ENCODE measurements at places on chromosomes 13 and 19. TPM values are rescaled to one million over a fixed set of nuclear protein-coding genes. Genes with fewer than 3 reads are reported as not detected.

The MTUS2 gene
- total RNA-seq: 5.1 TPM

DNA sequence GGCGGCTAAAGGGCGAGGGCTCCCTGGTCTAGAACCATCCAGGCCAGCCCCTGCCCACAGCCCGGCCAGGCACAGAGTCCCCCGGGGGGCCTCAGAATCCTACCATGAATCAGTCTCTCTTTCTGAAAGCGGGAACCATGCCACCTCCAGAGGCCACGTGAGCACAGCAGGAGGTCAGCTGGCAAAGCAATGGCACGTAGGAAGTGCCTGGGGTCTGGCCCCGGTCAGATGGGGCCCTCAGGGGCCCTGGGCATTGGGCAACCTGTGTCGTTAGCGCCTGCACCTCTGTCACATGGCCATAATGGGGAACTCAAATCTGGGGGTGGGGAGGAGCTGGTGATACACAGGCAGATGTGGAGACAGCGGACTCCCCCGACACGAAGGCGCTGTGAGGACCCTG lies 8.8 kb downstream of the MFSD12 start:
- DNase-seq: no peak

DNA sequence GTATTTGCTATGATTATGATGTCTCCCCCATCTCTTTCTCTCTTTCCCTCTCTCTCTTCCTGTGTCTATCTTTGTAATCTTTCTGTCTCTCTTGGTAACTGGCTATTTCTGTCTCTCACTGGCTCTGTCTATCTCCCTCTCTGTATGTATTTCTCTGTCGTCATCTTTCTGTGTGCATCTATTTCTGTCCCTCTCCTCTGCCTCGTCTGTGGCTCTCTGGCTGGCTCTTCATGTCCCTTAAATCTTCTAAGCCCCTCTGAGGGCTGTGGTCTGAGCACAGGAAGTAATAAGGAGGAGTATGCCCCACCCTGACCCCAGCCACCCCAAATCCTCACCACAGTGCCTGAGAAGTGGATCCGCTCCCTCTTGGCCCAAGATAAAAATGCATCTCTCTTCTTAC lies 104.4 kb downstream of the DNAJC15 start:
- no peak for DNase-seq

- no peak for DNase-seq
Measured at GRCh38 chr19:18543814-18544475, 572 bp upstream of the FKBP8 start.

DNA sequence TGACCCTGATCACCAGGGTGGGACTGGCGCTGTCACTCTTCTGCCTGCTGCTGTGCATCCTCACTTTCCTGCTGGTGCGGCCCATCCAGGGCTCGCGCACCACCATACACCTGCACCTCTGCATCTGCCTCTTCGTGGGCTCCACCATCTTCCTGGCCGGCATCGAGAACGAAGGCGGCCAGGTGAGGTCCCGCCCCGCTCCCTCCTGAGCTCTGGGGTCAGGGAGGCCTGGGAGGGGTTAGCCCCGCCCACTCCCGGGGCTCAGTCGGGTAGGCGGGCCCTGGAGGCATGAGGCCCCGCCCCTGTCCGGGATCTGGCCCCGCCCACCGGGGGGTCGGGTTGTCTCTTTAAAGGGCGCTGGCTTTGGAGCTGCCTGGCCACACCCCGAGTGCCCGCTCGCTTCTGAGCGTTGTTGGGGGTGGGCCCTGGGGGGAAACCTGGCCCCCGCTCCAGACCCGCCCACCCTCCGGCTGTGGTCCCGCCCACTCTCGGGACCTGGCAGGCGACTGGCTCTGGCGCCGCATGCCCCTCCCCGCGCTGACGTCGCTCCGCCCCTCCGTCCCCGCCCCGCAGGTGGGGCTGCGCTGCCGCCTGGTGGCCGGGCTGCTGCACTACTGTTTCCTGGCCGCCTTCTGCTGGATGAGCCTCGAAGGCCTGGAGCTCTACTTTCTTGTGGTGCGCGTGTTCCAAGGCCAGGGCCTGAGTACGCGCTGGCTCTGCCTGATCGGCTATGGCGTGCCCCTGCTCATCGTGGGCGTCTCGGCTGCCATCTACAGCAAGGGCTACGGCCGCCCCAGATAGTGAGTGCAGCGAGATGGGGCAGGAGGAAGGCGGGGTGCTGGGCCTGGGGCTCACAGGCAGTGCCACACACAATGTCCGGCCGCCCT lies 13.1 kb downstream of the DDX39A start:
- peak; percentile 87 for DNase-seq

The TSPAN16 gene
- not detected for total RNA-seq

The BCL2L12 gene
- total RNA-seq: 12.6 TPM

The ZNF578 gene
- 5.1 TPM for total RNA-seq

The NKG7 gene
- 1.7 TPM for total RNA-seq

The RDH8 gene
- not detected for total RNA-seq

DNA sequence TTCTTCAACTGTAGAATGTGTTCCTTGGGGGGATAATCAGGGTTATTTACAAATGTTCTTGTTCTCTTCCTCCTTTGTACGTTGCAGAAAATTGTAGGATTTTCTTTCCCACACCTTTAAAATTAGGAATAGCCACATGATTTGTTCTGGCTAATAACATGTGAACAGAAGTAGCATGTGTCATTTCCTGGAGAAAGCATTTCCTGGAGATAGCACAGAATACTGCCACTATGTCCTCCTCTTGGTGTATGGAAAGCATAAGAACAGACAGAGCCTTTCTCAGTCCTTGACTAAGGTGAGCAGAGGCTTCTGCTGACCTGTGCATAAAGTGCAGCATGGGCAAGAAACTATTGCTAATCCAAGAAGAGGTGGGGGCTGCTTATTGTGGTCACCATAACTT lies 101.8 kb downstream of the FAM216B start:
- no peak for DNase-seq

DNA sequence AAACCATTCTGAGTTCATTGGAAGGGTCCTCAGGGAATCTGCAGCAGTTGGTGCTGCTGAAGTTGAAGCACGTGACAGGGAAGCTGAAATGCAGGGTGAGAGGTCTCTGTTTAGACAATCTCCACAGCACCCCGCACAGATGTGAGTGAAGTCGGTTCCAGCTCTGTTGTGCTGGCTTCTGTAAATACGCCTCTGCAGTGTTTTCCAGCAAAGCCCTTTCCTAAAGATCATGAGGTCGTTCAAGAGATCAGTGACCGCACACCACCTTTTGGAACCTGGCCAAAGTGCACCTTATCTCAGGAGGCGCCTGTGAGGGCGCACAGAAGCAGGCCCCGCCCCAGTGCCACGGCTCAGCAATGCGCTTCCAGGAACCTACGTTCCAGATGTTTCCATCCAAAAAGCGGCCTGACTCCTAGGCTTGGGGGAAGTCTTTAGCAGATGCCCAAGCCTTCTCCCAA lies 10.8 kb downstream of the CUL4A start:
- DNase-seq: no peak

The IGFL4 gene
- total RNA-seq: not detected

The RGS9BP gene
- 0.16 TPM for total RNA-seq

DNA sequence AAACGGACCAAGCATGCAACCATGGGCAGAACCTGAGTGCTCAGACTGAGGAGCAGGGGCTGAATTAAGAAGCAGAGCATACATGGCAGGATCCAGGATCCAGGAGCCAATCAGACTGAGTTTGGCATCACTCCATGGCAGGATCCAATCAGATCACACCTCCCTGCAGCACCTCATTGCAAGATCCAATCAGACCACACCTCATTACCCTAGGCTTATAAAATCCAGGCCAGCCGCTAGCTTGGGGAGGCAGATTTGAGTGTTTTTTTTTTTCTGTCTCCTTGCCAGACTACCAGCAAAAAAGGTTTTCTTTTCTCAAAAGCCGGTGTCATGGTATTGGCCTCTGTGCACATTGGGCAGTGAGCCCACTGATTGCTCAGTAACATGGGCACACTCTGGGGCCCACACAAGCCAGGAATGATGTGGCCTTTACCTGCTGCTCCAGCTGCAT lies 127.9 kb upstream of the GJB6 start:
- DNase-seq: no peak

The ZIC2 gene
- not detected for total RNA-seq

The IRGC gene
- not detected for total RNA-seq

The KLC3 gene
- 1.3 TPM for total RNA-seq

- DNase-seq: no peak
Measured at GRCh38 chr19:34142440-34142839, 29.9 kb upstream of the LSM14A start.

The CYP4F12 gene
- total RNA-seq: 98.1 TPM

Data from ureter (tissue), 1 donor.